ENCODE measurements at places on chromosomes 6 and 20. TPM values are rescaled to one million over a fixed set of nuclear protein-coding genes. Genes with fewer than 3 reads are reported as not detected.

The CNKSR3 gene
- total RNA-seq, result 8.0 TPM

The TP53TG5 gene
- 19.8 TPM for total RNA-seq

The NR2E1 gene
- total RNA-seq, result 11.9 TPM

The ADGRB3 gene
- total RNA-seq, result 103 TPM

The C20orf173 gene
- total RNA-seq, result not detected

The CLPSL1 gene
- total RNA-seq, result not detected

The RNF39 gene
- total RNA-seq, result not detected

The MAP7 gene
- 107 TPM for total RNA-seq

The RALGAPB gene
- total RNA-seq, result 46.7 TPM

The CENPW gene
- total RNA-seq, result 5.9 TPM

The TP53INP2 gene
- total RNA-seq, result 103 TPM

GRCh38 chr6:158947284-158947683 lies 52.7 kb downstream of the RSPH3 start:
- no peak for DNase-seq

GRCh38 chr6:2175825-2176224 lies 69.6 kb downstream of the GMDS start:
- no peak for DNase-seq

GRCh38 chr20:10992731-10993130 lies 318.9 kb upstream of the JAG1 start:
- DNase-seq, result no peak

GRCh38 chr20:8175741-8176675 lies 43.9 kb downstream of the PLCB1 start:
- no peak for DNase-seq

DNA sequence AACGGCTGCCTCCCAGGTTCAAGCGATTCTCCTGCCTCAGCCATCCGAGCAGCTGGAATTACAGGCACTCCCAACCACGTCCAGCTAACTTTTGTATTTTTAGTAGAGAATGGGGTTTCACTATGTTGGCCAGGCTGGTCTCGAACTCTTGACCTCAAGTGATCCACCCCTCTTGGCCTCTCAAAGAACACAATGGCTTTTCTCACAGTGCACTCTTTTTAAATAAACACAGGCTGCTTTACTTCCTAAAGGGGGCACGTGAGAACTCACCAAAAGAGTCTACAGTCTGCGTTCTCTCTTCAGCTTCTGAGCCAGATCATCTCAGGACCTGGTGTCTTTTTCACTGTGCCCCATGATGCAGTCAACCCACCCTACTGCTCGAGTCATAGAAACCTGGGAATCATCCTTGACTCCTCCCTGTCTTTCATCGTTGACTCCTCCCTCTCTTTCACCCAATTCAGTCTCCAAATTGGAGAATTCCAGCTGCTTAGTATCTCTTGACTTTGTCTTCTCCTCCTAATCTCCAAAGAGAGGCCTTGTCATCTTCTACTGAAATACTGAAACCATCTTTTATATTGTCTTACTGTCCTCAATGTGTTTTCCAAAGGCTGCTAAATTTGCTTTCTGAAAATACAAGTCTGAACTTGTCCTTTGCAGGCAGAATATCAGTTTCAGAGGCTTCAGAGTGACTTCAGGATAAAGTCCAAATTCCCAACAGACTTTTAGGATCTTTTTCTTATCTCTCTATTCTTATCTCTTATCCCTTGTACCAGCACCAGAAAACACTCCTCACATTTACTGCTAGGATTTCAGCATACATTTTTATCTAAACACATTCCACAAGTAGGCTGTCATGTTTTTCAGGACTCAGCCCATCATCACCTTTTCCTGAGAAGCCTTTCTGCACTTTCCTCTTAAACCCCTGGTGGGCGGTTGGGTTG lies 323.4 kb downstream of the SYNE1 start:
- no peak for DNase-seq

DNA sequence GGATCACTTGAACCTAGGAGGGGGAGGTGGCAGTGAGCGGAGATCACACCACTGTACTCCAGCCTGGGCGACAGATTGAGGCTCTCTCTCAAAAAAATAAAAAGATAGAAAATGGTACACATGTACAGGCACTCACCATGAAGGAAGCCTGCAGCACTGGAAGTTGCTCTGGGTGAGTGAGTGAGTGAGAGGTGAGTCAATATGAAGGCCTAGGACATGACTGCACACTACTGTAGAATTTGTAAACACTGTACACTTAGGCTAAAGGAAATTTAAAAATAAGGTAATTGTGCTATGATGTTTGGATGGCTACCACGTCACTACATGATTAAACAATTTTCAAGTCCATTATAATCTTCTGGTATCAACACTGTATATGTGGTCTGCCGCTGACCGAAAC lies 216.2 kb downstream of the FOXC1 start:
- no peak for DNase-seq

DNA sequence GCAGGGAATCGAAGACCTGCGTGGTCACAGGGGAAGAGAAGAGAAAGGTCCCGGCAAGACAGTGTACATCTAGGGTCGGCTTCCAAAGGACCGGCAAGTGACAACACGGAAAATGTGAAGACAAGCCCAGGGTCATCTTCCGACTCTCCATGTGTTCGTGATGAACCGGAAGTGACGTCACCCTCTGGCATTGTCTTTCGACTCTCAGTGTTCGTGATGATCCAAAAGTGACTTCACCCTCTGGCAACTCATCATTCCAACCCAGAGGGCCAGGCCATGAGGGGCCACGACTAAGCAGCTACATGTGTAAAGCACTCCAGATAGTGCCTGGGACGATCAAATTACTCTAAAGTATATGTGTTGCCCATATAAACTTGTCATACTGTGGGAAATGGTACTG lies 290.8 kb downstream of the THBS2 start:
- no peak for DNase-seq

DNA sequence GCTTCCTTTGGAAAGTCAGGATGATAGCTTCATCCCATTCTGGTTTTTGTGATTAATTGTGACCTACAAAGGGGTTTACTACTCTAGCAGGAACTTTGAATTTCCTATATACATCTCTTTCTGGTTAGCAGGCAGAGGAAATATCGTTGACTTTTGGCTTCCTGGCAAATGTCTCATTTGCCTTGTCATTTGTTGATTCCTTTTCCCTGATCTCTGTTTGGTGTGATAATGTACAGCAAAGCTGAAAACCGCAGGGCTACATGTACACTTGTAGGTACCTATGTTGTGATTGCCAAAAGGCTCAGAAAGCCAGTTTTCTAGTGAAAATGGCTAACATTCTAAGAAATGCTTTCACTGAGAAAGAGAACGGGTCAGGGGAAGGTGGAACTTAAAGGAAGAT lies 44.3 kb downstream of the TOP1 start:
- no peak for DNase-seq

DNA sequence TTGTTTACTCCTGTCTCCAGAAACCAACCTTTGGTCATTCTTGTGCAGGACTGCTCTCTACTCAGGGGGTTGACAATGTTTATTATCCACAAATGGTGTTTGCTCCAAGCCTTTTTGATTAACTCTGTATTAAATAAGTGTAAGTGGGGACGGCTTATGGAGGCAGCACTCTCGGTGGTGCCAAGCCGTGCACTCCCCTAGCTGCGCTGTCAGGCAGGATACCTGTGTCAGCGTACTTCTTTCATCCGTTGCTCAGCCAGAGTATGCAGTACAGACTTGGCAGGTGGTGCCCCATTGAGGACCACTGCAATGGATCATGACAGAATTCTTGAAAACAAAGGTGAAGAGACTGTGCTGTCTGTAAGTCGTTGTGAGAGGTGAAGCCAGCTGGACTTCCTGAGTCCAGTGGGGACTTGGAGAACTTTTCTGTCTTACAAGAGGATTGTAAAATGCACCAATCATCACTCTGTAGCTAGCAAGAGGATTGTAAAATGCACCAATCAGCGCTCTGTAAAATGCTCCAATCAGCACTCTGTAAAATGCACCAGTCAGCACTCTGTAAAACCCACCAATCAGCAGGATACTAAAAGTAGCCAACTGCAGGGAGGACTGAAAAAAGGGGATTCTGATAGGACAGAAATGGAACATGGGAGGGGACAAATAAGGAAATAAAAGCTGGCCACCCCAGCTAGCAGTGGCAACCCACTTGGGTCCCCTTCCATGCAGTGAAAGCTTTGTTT lies 480.0 kb downstream of the MEI4 start:
- no peak for DNase-seq

GRCh38 chr20:20201124-20201523 lies 148.8 kb downstream of the CFAP61 start:
- DNase-seq, result no peak

DNA sequence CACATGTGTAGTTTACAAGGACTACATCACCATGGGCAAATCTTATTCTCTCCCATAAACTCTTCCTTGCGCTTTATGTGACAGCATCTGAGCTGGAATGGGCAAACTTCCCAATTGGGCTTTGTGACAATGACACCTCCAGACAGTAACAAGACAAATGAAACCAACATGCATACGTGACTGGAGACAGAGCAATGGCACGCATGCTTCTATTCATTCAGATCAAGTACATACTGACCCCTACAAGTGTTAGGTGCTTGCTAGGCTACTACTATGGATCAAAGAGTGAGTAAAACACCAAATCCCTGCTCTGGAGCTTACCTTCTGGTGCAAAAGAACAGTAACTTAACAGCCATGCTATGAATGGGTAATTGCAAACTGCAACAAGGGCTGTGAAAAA lies 394.9 kb downstream of the BTBD9 start:
- DNase-seq, result no peak

DNA sequence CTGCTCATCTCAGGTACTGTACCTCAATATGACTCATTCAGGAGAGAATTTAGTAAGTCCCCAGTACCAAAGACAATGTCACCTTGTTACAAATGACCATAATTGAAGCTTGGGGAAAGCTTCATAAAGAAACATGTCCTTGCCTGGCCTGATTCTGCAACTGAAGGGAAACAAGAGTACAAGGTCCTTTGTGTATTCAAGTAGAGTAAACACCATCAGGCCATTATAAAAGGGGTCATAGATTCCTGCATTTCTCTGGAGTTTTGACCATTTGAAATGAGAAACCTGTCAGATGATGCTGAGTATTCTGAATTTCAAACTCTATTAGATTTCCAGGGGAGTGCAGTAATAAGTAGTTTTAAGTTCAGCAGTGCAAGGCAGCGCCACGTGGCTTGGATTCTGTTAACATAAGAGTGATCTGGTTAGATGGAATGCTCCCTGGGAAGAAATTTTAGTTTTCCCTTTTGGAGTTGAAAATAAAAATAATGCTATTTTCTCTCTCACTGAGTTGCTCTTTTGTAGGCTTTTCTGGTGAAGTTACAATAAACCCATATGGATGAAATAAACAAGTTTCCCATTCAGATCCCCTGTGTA lies 1054.3 kb downstream of the EPHA7 start:
- no peak for DNase-seq

- DNase-seq, result no peak
Measured at GRCh38 chr20:10242166-10242565, 23.5 kb downstream of the SNAP25 start.

DNA sequence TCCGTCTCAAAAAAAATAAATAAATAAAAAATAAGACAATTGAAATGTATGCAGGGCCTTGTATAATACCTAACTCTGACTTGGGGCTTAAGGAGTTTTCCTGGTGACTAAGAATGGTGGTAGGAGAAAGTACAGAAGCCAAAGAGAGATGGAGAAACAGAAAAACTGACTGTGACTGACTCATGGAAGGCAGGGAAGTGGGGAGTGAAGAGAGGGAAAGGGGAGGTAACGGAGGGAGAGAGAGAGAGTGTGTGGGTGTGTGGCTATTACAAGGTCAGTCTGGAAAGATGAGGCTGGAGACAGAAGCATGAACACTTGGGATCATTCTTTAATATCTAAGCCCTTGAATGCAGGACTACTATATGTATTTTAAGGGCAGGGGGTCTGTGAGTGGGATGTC lies 38.5 kb downstream of the SNRNP48 start:
- DNase-seq, result no peak

DNA sequence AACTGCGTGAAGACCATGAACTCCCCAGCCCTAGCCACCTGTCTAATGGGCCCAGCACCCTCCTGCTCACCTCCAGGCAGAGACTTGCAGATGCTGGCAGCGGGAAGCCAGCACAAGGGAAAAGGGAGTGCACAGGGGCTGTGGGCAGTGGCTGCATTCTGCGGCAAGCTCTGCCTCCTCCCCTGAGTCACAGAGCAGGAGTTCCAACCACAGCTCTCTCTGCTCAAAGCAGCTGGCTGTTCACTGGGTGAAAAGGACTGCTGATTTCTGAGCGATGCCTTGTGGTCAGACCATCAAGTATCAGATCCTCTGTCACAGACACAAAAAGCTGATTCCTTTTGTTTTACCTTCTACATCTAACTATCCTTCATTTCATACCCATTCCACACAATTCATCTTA lies 10.5 kb downstream of the NKX2-2 start:
- DNase-seq, result no peak

DNA sequence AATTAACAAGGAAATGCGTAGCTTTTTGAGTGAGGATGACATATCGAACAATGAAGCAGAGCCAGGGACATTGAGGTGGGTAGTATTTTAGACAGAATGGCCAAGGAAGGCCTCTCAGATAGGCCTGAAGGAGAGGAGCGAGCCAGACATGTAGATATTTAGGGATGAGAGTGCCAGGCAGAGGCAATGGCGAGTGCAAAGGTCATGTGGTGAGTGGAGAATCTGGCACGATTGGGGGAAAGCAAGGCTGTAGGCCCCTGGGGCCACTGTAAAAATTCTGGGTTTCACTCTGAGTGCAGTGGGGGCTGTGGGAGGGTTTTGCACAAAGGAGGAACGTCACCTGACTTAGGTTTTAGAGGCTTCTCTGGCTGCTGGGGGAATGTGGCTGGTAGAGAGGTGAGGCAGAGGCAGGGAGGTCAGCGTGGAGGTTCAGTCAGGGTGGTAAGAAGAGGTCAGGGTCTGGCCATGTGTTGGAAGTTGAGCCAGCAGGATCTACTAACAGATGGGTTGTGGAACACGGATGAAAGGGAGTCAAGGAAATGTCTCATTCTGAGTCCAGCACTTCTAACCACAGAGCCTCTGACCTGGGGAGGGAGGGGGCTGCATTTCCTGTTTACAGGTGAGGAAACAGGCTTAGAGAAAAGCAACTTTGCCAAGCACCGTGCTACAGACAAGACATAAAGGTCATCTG lies 11.3 kb downstream of the SIRPA start:
- DNase-seq, result no peak

DNA sequence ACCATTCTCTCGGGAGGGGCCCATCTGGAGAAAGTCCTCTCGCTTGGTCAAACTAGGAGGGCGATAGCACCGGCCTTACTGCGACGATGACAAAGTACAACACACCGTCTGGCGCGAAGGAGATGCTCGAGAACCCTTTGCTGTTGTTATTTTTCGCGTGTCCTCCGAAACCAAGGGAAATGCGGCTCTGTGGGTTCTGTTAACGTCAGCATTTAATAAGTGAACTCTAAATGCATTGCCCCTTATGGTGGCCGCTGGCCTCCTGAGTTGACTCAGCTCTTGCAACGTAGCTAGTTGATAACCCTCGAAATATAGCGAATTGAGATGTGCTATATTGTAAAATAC lies 577 bp upstream of the SCAND1 start:
- DNase-seq, result no peak

DNA sequence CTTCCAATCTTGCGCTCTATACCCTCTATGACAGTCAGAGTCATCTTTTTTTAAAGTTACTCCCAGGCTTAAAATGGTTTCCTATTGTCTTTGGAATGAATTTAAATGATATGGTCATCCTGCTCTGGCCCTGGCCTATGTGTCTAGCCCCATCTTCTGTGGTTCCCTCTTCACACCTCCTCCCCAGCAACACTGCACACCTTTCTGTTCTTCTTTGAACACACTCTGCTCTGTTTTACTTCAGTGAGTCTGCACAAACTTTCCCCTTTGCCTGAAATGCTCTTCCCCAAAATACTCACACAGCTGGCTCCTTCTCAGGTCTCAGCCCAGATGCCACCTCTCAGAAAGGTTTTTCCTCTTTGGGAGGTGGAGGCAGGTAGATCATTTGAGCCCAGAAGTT lies 132.7 kb downstream of the FYN start:
- DNase-seq, result no peak

- no peak for DNase-seq
Measured at GRCh38 chr6:121579478-121579877, 144.0 kb downstream of the GJA1 start.

All from dorsolateral prefrontal cortex (tissue), 122 donors.